ENCODE measurements at places on chromosomes 3 and 15.

DNA sequence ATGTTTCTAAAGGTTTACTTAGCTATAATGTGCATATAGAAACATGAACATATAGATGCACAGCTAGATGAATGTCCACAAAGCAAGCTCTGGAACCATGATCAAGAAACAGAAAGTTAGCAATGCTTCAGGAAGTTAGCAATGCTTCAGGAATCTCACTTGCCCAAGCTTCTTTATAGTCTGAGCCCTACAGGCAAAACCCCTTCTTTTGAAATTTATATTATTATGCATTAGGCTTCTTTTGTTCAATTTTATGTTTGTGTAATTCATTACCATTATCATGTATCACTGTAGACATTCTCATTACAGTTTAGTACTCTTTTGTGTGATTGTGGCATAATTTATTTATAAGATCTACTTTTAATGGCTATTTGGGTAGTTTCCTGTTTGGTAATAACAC is 286.4 kb upstream of the BCHE start:
- no peak for DNase-seq

GRCh38 chr15:41933771-41934170 is 38.6 kb downstream of the EHD4 start:
- no peak for DNase-seq

DNA sequence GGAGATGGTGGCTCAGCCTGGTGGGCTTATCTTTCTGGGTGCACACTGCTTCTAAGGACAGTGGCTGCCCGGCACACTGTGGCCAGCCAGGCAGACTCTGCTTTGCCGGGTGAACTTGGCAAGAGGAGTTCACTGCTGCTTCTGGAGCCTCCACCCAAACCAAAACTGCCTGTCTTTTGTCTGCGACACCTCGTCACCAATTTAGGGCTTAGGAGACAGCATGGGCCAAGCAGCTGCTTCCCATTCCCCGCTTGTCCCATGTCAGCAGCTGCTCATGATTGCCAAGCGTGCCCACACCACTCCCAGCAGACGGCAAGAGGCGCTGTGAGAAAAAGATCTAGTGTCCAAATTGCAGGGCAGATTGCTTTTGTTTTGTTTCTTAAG is 57.3 kb downstream of the LSM3 start:
- DNase-seq: no peak

GRCh38 chr15:65389226-65389625 is 11.4 kb upstream of the IGDCC3 start:
- no peak for DNase-seq
